ENCODE measurements at places on chromosomes 7 and 10.

DNA sequence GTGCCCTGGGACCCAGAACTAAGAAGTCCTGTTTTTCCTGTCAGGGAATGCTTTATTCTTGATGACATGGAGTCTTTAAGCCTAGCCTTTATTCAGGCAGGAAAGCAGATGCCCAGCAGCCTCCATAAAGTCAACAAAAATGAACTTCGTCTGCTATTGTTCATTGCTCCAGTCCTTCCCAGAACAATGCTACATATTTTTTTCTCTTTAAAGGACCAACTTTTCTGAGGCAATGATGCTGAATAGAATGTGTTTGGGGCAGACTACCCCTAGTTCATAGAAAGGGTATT is 47.6 kb upstream of the PDCD4 start:
- no peak for DNase-seq

DNA sequence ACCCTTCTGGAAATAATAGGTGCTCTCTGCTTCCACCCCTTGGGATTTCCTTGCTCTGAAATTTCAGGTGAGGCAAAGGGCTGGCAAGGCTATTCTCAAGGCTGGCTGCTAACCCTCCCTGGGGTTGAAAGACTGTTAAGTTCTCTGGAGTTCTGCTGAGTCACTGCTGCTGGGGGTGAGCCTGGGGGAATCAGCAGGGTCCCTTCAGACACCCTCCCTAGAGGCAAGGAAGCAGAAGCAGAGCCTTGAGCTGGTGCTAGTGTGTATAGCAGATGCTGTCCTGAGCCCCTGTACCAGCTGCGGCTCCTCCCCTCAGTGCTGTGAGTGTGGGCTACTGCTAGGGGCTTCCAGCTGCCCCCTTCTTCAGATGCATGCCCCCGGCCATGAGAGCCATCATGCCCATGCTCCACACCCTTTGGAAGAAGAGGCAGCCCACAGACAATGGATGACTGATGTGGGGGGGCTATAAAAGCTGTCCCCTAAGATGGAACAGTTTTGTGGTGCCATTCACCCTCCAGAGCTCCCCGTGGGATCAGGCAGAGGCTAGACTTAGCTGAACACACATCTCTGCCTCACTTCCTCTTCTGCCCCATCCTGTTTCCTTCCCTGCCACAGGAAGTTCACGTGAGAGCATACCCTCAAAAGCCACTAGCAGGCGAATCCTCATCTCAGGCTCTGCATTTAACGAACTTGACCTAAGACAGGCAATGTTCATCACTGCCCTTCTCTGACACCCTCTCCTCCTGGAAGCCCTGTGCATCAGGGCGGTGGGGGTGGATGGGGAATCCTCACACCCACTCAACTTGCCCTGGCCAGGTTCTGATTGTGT is 91.8 kb downstream of the SH3PXD2A start:
- no peak for DNase-seq

DNA sequence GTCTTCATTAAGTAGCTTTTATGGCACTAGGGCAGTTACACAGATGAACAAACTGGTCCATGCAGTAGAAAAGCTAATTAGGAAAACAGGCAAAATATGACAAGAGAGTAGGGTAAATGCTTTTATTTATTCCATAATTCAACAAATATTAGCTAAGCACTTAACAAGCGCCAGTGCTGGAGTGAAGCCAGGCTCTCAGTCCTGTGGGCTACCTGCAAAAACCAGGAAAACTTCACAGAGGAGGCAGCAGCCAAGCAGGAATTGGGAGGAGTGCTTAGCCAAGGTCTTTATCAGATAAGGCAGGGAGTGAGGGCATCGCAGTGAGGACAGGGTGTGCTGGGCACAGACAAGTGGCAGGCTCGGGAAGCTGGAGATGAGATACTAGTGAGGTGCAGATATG is 4.9 kb upstream of the KAT6B start:
- DNase-seq, result no peak

DNA sequence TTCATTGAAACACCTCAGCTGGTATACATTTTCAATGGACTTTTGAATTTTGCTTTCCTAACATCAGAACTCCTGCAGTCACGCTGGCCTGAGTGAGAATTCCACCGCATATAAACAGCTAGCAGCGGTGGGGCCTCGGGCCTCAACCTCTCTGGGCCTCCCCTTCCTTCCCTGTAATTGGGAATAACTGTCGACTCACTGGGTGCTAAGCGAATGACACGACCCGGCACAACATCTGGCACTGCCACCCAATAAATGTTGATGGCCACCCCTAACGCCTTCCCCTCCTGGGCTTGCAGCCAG is 670 bp downstream of the RCC1L start:
- DNase-seq, result no peak

- no peak for DNase-seq
These were observed 55.2 kb upstream of the C10orf71 start for GRCh38 chr10:49243610-49244283.

DNA sequence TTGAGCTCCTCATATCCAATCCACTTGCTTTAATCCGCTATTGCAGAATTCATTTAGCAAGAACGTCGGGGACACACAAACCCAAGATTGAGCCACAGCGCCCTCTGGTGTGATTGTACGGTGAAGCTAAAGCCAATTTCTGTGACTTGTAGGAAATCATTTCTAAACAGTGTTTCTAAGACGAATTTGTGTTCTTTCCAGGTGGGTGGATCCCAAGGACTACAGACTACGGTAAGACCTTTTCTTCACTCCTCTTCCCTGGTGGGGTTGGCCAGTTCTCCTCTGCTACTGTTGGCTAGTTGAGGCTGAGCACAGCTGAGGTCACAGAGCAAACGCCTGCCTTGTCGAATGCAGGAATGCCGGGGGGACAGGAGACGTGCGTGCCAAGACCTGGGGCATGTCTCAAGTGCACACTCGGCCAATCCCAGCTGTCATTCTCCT is 5.2 kb downstream of the DMBT1 start:
- DNase-seq, result peak; percentile 82

GRCh38 chr7:32273297-32273696 is 203.1 kb upstream of the PDE1C start:
- DNase-seq, result no peak

DNA sequence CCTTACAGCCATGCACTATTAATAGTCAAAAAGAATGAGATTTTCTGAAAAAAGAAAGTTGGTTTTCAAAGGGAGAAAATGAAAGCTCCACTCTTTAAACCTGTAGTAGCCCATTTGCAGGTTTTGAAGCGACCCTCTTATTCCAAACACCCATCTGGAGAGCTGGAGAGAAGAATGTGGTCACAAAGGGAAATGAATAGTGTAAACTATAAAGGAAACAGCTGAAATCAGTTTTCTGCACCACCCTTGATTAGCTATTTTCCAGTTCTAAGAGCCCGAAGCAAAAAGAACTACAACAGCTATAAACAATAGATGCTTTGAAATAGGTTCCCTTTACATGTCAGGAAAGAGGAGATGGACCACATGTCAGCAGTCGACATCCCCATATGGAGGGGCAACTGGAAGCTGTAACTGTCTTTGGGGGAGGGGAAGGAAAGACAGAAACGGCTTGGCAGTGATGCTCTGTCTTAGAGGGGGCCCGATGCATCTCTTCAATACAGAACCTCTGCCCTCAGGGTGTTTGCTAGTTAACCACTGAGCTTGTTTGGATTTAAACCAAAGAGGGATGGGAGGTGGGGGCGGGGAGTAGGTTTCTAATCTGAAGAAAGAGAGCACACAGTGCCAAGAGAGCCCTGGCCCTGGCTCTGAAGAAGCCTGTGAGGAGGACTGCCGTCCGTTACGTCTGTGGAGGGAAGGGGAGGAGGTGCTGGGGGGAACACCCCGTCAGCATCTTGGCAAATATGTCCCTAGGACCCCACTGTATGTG is 55.3 kb downstream of the CPVL start:
- peak; percentile 34 for DNase-seq

GRCh38 chr7:17846935-17847334 is 93.4 kb downstream of the SNX13 start:
- no peak for DNase-seq

- DNase-seq, result no peak
These were observed 241.4 kb upstream of the PODXL start for GRCh38 chr7:131797841-131798240.

DNA sequence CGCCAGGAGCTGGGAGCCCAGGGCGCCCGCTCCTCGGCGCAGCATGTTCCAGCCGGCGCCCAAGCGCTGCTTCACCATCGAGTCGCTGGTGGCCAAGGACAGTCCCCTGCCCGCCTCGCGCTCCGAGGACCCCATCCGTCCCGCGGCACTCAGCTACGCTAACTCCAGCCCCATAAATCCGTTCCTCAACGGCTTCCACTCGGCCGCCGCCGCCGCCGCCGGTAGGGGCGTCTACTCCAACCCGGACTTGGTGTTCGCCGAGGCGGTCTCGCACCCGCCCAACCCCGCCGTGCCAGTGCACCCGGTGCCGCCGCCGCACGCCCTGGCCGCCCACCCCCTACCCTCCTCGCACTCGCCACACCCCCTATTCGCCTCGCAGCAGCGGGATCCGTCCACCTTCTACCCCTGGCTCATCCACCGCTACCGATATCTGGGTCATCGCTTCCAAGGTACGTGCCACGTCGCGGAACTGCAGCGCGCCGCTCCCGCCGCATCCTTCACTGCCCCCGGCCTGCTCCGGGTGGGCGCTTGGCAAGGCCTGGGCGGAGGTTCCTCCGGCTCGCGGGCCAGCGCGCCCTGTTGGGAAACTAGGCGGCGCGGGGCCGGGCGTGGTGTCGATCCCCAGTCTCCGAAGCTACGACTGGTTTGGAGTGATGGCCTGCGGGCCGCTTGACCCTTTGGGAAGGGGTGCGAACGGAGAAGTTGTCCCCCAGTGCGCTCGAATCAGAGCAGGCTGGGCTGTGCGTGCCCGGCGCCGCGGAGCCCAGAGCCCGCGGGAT is 868 bp downstream of the EMX2 start:
- DNase-seq, result peak; percentile 81

DNA sequence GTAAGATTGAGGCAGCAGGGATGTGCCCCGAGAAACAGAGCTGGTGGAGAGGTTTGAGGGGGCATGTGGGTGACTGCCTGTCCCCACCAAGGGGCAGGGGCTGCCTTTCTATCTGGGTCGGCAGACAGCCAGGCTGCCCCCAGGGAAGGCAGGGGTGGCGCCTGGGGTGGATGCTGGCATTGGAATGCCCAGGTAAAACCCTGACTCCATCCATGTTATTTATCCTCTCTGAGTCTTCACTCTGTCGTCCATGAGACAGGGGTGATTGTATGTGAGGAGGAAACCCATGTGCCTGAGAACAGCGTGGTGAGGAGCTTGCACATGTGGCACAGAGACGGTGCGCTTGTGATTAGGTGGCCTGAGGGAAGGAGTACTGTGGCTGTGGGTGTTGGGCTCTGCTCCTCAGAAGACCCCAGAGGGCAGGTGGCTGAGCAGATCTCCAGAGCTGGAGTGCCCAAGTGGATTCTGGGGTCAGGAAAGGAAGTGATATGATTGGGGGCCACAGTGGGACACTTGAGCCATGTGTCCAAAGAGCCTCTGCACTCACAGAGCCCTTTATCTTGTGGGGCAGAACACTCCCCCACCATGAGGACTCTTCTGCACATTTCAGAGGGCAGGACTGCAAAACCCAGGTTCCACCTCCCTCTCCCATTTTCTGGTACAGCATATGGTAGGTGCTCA is 100.4 kb upstream of the RET start:
- no peak for DNase-seq

- DNase-seq, result no peak
These were observed 138.1 kb upstream of the THSD7A start for GRCh38 chr7:11970132-11970531.

- no peak for DNase-seq
These were observed 8.9 kb downstream of the PROSER2 start for GRCh38 chr10:11832042-11832441.

DNA sequence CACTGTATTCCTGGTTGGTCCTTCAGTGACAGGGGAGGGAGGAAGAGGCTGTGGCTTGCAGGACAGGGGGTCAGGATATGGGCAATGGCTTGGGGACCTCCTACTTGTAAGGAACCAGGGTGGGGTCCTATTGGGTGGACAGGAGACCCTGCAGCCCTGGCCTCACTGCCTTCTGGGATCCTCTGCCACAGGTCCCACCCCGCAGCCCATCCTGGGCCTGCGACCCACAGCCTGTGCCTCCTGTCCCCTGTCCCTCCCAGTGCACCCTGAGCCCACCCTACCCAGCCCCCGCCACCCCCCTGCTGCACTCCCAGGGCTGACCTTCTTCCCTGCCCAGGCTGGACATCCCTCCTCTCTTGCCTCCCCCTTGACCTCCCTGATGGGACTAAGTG is 58.7 kb upstream of the MYL10 start:
- DNase-seq, result no peak

DNA sequence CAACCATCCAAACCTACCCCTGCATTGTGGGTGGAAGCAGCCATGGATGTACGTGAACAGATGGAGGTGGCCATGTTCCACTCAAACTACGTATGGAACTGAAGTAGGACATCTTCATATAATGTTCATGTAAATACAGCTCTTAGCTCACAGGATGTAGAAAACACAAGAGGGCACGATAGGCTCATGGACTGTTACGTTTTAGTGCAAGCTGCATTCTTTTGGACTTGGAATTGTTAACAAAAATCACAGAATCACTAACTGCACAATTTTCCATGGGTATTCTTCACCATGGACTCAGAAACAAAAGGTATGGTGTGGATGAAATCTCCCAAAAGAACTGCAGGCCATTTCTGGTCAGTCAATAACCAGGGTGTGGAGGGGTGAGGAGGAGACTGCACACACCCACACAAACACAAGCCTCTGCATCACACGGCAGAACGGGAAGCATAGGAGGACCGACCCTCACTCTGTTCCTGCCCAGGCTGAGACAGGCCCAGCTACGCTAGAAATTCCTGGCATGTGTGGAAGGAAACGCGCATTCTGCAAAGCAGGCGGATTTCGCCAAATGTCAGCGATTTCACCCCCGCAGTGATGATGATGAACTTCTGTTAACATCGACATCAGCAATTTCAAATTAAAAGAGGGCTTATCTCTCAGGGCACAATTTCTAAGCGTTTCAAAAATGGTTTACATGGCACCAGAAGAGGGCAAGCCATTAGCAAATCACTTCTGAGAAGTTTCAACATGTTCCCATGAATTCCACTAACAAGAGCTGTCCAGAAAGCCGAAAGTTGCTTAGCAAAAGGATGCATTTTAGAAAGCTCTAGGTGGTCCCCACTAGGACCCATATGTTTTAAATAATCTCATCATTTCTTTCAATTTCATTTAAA is 149.0 kb downstream of the TNS3 start:
- DNase-seq, result no peak

DNA sequence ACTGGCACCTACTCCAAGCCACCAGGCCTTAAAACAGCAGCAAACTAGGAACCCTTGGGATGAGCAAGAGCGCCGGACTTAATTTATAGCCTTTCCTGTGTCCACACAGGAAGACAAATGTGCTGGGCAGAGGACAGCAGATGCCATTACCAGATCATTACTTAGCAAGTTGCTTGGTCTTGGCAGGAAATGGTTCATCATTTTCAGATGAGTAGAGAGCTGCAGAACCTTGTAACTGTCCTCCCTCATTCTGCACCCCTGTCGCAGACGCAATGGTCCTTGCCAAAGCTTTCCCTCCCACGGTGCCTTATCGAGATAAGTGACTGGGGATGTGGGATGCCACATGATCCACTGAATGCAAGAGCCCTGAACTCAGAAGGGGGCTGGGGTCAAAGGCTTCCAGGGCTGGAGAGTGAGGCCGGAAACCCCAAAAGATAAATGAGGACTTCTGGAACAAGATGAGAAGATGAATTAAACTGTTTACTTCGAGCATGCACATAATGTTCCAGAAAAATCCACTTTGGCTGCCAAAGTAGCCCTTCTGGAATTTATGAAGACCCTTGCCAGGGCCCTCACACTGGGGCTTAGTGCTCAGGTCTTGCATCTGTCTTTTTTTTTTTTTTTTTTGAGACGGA is 145.6 kb upstream of the ZNF32 start:
- DNase-seq, result no peak

GRCh38 chr10:20446561-20447193 is 450.4 kb downstream of the NEBL start:
- no peak for DNase-seq
